Activated CD4-positive, alpha-beta T cell treated with anti-CD3 and anti-CD28 coated beads, Interleukin-2, amount 10 ng/mL, durations not matched to agents 24 days and 14 days (primary cell): ENCODE measurements at places on chromosomes 12 and 14. TPM values are rescaled to one million over a fixed set of nuclear protein-coding genes. Genes with fewer than 3 reads are reported as not detected.

GRCh38 chr14:36755756-36756155, 94.1 kb downstream of the PAX9 start:
- no peak for DNase-seq

Gene USP44
- 3.8 and 4.5 TPM in 2 replicates for total RNA-seq

Gene PTPRQ
- not detected in 2 replicates for total RNA-seq

DNA sequence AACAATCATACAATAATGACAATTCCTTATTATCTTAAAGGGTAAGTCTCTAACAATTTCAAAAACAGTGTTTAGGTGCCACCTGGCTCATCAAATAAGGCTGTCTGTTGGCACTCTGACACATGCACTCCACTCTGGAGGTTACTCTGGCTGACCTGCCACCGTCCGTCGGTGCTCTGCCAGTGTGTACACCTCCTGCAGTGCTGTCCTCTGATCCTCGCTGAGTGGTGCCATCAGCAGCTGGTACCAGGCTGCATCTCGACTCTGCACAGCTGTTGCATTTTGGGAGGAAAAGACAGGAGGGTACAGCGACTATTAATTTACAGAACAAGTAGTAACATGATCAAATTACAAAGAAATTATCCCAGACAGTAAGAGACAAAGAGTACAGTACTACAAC, 63.9 kb downstream of the IPO8 start:
- DNase-seq = no peak

- no peak for DNase-seq
Observed at GRCh38 chr14:81105961-81106360, 114.8 kb downstream of the GTF2A1 start.

GRCh38 chr12:23880988-23881387, 68.5 kb downstream of the SOX5 start:
- DNase-seq = no peak

Gene VDR
- total RNA-seq = 267 and 277 TPM in 2 replicates

DNA sequence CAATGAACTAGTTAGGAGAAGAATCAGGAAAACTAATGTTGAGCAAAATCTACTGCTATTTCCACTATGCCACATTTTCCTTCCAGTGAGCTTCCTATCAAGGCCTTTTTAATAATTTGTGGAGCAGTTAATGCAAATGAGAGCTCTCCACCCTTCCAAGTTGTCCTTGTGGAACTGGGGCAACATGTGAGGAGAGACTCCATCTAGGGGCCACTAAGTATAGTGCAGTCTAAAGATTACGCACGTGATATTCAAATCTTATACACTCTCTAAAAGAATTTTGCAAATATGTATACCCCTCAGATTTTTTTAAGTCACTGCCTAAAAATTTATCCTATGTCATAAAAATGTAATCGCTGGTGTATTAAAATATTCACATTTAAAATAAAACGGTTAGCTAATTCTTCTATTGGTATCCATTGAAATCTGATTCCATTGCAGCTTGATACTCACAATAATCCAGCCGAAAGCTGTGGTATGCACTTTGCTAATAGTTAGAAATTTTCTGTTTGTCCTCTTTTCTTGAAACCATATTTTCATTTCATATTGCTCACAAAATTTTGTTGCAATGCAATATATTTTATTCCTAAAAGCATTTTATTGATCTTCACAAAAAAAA, 100.1 kb downstream of the PAH start:
- no peak for DNase-seq

- DNase-seq = no peak
Observed at GRCh38 chr14:52006361-52006760, 17.0 kb downstream of the RTRAF start.

Gene FERMT2
- total RNA-seq = 1.5 and 1.6 TPM in 2 replicates

GRCh38 chr12:131836193-131836592, 8.0 kb downstream of the MMP17 start:
- DNase-seq = no peak

DNA sequence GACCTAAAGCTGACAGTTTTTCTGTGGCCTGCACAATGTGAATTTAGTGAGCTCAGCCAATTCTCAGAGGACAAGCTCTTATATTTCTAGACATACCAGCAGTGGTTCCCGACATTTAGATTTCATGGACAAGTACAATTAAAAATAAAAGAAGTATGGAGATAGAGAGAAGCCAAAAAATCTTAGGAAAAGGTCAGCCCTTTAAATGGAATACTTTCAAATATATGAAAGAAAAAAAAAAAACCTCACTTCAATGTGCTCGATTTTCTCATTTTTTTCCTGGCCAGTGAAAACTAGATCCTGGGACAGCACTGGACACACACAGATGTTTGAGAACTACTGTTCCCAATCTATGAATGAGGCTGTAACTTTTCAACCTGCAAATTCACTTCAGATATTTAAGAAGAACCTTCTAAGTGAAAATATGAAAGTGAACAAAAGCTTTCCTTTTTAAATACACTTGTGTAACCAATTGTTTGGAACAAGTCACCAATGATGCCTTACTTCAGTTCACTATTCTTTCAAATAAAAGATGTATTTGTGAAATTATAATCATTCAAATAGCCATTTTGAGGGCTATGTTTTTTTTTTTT, 109.4 kb downstream of the SLC38A1 start:
- DNase-seq = no peak

Gene KCNC2
- not detected in 2 replicates for total RNA-seq

DNA sequence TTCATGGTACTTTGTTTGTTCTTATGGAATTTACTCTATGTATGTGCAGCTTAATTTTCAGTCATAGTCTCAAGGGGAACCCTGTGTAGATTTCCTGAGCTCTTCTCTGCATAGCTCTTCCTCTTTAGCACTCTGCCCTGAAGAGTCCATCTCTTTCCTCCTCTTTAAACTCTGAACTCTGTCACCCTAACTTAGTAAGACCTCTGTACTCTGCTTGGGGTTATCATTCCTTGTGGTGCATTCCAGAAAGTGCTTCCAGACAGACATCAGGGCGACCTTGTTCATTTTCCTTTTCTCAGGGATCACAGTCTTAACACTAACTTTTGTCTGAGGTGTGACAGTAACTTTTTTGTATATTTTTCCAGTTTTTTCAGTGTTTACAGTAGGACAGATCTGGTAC, 179.3 kb downstream of the RAD51B start:
- DNase-seq = no peak

DNA sequence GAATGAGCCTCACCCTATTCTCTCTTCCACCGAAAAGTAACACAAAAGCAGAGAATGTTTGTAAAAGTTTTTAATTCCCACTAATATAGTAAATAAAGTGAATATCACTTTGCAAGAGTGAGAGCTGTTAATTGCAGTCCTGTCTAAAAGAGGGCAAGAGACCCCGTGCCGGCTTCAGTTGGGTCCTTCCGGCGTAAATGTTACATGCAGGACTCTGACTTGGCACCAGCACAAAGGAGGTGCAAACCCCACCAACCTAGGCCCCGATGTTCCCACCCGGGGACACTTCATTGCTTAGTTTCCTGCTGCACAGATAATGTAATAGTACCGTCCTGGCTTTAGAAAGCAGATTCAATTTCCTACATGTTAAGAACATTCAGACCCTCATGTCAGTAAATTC, 66.0 kb upstream of the DYNC1H1 start:
- no peak for DNase-seq

Gene HHIPL1
- total RNA-seq = not detected in 2 replicates

- peak; percentile 80 for DNase-seq
Observed at GRCh38 chr12:102300824-102301461, 103.3 kb upstream of the PMCH start.

- DNase-seq = peak; percentile 58
Observed at GRCh38 chr12:124680863-124681778, 113.7 kb upstream of the NCOR2 start.

- no peak for DNase-seq
Observed at GRCh38 chr14:22803687-22803974, 11.6 kb downstream of the SLC7A7 start.

DNA sequence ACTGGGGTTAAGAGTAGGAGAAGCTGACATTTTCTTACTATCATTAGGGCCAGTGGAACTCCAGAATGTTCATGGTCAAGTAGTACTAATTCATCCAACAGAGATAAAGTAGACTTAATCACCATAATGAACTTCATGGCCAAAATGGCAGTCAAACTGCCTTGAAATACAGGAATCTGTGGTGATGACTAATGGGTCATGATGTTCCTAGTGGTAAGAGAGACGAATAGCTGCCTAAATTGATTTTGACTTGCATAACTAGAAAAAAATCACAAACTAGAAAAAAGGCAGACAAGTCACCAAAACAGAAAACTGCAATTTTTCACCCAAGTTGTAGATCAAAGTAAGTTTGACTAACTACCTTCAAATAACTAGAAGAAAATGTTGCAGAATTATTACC, 138.5 kb downstream of the MGAT4C start:
- DNase-seq = no peak

Gene NFATC4
- not detected in 2 replicates for total RNA-seq

Gene ATL1
- 0.75 and 1.0 TPM in 2 replicates for total RNA-seq

GRCh38 chr14:88422919-88423650, 37.6 kb downstream of the SPATA7 start:
- no peak for DNase-seq

Gene LRFN5
- not detected in 2 replicates for total RNA-seq

GRCh38 chr12:46534327-46534840, 161.8 kb upstream of the SLC38A2 start:
- no peak for DNase-seq

DNA sequence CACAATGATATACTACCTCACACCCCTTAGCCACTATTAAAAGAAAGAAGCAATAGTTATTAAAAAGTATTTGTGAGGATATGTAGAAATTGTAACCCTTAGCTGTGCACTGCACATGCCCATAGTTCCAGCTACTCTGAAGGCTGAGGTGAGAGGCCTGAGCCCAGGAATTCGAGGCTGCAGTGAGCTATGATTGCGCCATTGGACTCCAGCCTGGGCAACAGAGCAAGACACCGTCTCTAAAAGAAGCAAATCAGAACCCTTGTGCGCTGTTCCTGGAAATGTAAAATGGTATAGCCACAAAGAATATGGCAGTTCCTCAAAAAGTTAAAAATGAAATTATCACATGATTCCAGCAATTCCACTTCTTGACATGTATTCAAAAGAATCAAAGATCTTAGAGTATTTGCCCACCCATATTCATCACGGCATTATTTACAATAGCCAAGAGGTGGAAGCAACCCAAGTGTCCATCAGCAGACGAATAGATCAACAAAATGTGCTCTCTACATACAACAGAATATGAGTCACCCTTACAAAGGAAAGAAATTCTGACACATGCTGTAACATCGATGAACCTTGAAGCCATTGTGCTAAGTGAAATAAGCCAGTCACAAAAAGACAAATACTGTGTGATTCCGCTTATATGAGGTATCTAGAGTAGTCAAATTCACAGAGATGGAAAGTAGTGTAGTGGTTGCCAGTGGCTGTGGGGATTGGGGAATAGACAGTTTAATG, 23.7 kb upstream of the YLPM1 start:
- no peak for DNase-seq

- DNase-seq = peak; percentile 28
Observed at GRCh38 chr12:4177262-4177661, 96.3 kb upstream of the CCND2 start.

- DNase-seq = peak; percentile 91
Observed at GRCh38 chr14:103078420-103078749, 5.6 kb upstream of the LBHD2 start.

- DNase-seq = no peak
Observed at GRCh38 chr12:1117371-1117770, 126.3 kb downstream of the ERC1 start.

- DNase-seq = no peak
Observed at GRCh38 chr12:121709478-121709961, 3.0 kb upstream of the TMEM120B start.

- peak; percentile 93 for DNase-seq
Observed at GRCh38 chr14:69625299-69626131, 14.1 kb downstream of the SUSD6 start.

DNA sequence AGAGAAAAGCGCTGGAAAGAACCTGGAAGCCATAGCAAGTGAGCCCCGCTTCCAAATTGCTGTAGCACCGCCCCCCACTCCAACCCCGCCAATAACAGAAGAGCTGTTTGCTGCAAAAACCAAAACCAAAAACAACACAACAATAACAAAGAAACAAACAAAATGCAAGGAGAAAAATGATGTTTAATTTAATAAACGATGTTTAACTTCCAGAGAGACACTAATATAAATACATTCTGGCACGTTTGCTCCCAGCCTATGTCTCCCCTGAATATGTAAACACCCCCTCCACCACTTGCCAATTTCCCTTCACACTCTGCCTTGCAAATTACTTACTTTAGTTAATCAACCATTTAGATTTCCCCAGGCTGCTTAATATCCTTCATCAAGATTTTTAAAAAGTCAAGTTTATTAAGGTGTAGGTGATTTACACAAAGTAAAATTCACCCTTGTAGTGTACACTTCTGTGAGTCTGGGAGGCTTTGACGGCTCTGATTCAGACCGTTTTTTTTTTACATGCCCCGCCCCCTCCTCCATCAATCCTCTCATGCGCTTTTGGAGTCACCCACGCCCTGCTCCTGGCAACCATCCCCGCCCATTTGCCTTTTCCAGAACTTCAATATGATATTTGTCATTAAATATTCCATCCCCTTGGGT, 482 bp upstream of the IFI27L2 start:
- peak; percentile 86 for DNase-seq

- no peak for DNase-seq
Observed at GRCh38 chr14:101007765-101008164, 104.2 kb upstream of the RTL1 start.

DNA sequence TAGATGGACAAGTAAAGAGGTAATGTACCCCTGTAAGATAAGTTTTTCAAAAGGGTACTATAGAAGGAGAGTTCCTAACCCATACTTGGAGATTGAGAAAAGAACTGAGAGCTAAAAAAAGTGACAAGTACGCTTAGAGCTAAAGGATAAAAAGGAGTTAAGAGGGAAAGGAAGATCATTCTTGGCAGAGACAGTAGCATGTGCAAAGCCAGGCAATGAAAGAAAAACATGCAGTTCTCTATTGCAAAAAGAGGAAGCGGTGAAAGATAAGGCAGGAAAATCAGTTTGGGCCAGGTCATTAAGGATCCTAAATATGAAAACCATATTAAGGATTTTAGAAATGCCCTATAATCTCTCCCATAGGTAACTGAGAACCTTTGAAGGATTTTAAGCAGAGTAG, 500.4 kb upstream of the GARIN6 start:
- DNase-seq = no peak

Gene ZC2HC1C
- total RNA-seq = 0.82 and 1.6 TPM in 2 replicates

- no peak for DNase-seq
Observed at GRCh38 chr14:94025720-94026119, 420 bp upstream of the OTUB2 start.

DNA sequence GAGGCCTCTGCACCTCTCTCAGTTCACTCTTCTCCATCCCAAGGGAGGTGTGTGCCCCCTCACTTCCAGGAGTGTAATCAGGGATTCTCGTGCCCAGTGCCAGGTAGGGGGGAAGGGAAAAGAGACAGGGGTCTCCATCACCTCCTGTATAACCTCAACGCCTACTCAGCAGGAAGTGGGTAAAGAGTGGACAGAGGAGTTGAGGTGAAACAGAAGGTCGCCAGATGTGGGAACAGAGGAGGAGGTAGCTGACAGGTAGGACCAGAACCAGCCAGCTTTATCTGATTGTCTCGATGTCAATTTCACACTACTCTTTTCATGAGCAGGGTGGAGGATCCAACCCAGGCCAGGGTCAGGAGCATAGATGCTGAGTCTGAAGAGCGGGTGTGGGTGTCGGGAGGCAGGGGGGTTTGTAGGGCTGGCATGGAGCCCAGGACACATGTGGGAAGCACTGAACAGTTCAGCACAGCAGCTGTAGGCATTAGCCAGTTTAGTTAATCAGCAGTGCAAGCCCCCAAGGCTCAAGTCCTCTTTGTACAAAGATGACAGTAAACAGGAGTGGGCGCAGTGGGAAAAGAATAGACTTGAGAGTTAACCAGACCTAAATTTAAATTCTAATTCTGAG, 213.5 kb downstream of the PELI2 start:
- DNase-seq = no peak
